ENCODE measurements at places on chromosomes 11 and 22. TPM values are rescaled to one million over a fixed set of nuclear protein-coding genes. Genes with fewer than 3 reads are reported as not detected.
A peak's percentile ranks its signal among the peaks of the same experiment; 100 is the strongest.

Gene ETS1
- 410 TPM for total RNA-seq

Gene PGA3
- not detected for total RNA-seq

Gene OR2AG1
- not detected for total RNA-seq

Gene P2RX3
- not detected for total RNA-seq

Gene SHANK3
- 0.14 TPM for total RNA-seq

GRCh38 chr22:40030026-40030757, 35.4 kb downstream of the FAM83F start:
- H3K4me3 ChIP-seq, result no peak overlapping the region
- H3K4me1 ChIP-seq, result no peaks in the 10 kb centered on the region
- DNase-seq, result no peak
- no peaks in the 10 kb centered on the region for H3K27me3 ChIP-seq
- H3K27ac ChIP-seq, result no peak overlapping the region

DNA sequence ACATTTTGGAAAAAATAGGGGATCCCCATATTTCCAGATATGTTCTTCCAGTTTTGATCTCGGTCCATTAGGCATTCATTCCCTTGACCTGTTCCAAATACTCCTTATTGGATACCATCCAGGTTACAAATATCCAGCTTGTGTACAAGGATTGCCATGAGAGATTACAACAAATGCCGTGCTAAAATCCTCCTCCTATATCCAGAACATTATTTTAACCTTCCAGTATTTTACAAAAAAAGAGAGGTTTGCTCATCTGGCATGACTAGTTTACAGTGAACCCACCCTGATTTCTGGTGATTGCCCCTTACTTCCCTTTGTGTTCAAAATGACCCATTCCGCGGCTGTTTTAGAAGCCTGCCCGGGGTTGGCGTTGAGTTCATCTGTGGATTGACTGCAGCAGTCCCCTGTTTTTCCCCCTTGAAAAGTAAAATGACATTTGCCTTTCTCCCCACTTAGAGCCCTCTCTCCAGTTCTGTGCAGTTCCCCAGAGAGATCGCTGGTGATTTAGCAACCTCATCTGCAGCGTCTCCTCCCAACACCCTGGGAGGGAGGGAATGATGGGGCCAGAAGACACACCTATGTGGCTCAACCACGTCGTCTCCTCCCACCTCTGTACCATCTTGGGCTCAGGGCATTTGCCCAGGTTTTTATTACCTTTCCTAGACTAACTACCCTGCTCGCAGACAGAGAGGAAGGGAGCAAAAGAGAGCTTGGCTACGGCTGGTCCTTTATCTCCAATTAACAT, 73.6 kb downstream of the DSCAML1 start:
- no peaks in the 10 kb centered on the region for H3K36me3 ChIP-seq
- H3K4me1 ChIP-seq, result no peaks in the 10 kb centered on the region
- no peak for DNase-seq
- H3K4me3 ChIP-seq, result no peak overlapping the region
- H3K27ac ChIP-seq, result no peak overlapping the region

DNA sequence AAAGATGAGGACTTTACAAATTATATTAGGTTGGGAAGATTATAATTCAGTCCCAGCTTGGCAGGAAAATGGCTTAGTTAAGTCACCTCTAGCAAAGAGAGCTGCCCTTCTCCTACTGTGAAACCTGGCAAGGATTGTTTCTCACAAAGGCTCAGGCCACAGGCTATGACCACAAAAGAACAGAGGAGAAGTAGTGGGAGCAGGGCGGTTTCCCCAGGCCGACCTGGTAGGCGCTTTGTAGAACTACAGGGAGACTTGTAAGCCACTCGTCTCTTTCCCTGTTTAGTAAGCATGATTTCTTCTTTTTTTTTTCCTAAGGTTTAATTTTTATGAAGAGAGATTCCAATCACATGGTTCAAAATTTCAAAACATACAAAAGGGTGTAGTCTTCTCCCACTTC, 4.6 kb downstream of the SNAP29 start:
- peaks cover 6% of the 10 kb centered on the region for H3K36me3 ChIP-seq
- no peak for DNase-seq
- H3K27ac ChIP-seq, result peak overlapping the region; percentile 24
- H3K27me3 ChIP-seq, result no peaks in the 10 kb centered on the region
- peaks cover 27% of the 10 kb centered on the region for H3K4me1 ChIP-seq
- H3K4me3 ChIP-seq, result no peak overlapping the region

DNA sequence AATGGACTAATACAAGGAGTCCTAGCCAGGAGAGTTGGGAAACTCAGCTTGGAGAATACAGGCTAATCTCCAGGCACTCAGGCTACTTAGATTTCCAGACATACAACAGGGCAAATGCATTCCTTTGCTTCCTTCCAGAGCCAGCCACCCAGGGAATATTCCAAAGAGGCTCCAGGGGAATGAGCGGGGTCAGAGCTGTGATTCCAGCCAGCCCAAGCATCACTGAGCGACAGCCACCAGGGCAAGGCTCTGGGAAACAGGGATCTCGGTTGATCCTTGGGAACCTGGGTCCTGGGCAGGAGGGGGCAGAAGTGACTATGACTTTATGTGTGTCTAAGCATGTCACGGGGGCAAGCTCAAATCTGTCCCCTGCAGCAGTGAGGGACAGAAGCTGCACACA, 112.3 kb upstream of the LMO1 start:
- peaks cover 4% of the 10 kb centered on the region for H3K27me3 ChIP-seq
- H3K4me1 ChIP-seq, result no peaks in the 10 kb centered on the region
- no peak overlapping the region for H3K27ac ChIP-seq
- H3K4me3 ChIP-seq, result no peak overlapping the region

DNA sequence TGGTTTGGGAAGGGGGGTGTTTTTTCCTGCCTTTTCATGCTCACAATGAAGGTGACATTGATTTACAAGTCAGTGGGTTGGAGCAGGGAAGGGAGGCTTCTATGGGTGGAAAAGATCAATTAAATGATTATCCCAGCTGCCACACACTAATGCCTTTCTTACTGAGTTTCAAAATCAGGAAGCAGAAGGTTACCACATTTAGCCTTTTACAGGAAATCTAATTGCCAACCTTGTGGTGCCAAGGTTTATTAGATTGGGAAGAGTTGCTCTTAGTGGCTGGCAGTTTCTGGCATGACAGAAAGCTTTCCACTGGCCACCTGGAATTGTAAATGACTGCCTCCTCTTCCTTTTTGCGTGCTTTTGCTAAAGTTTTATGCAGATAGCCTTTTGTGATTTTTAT, 98.7 kb downstream of the NAV2 start:
- no peak overlapping the region for H3K27ac ChIP-seq
- DNase-seq, result no peak
- peaks cover 2% of the 10 kb centered on the region for H3K27me3 ChIP-seq
- H3K36me3 ChIP-seq, result no peaks in the 10 kb centered on the region
- no peak overlapping the region for H3K4me3 ChIP-seq

- H3K27ac ChIP-seq, result no peak within 1 kb of the TSS
- no peak within 1 kb of the TSS for H3K4me3 ChIP-seq
- no peak for DNase-seq
- peaks cover 2% of the 10 kb centered on the region for H3K4me1 ChIP-seq
- no peaks in the 10 kb centered on the region for H3K36me3 ChIP-seq
- H3K27me3 ChIP-seq, result peaks cover 2% of the 10 kb centered on the region
These were observed at the start of gene OR8B3 for GRCh38 chr11:124398924-124399323. Gene OR8B3, minus strand, starts transcription at chr11:124399024. Its CDS starts 1,673 bp downstream, at chr11:124397351.

GRCh38 chr22:32048069-32048468, 5.0 kb downstream of the SLC5A1 start:
- H3K36me3 ChIP-seq, result no peaks in the 10 kb centered on the region
- peaks cover 62% of the 10 kb centered on the region for H3K27me3 ChIP-seq
- H3K4me1 ChIP-seq, result peaks cover 18% of the 10 kb centered on the region
- DNase-seq, result no peak
- H3K4me3 ChIP-seq, result no peak overlapping the region

DNA sequence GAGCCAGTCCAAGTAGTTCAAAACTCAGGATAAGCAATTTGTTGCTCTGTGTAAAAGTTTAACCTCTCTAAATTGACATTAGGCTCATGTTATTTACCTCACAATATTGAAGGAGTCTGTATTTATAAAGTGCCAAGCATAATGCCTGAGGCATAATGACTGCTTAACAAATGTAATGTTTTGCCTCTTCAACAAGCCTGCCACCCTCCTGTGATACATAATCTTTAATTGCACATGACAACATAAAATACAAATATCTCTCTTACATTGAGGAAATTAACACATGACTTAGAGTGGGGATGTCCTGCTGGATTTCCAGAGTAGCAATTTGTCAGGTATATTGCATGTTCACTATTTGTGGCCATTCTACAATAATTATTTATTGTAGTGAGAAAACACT, 469.2 kb upstream of the ANO5 start:
- H3K27ac ChIP-seq, result no peak overlapping the region
- no peaks in the 10 kb centered on the region for H3K4me1 ChIP-seq
- H3K36me3 ChIP-seq, result no peaks in the 10 kb centered on the region
- no peak for DNase-seq

DNA sequence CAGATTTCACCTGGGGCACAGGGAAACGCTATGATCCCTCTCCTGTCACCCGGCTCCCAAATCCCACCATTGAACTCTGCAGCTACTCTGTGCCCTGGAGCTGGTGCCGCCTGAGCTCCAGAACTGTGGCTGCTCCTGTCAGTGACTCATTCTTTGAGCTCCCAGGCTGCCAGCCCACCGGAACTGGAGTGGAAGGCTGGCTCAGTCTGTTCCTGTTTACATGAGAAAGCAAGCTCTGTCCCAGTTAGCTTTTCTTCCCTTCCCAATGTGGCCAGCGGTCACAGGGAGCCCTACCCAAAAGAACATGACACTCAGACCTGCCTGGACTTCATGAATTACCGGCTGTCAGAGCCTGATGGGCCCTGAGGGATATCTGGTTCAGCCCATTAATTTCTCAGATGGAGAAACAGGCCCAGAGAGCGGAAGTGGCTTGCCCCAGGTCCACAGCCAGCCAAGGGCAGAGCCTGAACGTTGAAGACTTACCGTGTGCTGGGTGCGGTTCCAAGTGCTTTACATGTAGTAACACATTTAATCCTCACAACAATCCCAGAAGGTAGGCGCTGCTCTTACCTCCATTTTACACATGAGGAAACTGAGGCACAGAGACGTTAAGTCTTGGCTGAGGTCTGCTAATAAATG, 23.8 kb upstream of the IGSF22 start:
- no peak overlapping the region for H3K27ac ChIP-seq
- H3K36me3 ChIP-seq, result no peaks in the 10 kb centered on the region
- H3K4me1 ChIP-seq, result no peaks in the 10 kb centered on the region
- peaks cover 3% of the 10 kb centered on the region for H3K27me3 ChIP-seq

DNA sequence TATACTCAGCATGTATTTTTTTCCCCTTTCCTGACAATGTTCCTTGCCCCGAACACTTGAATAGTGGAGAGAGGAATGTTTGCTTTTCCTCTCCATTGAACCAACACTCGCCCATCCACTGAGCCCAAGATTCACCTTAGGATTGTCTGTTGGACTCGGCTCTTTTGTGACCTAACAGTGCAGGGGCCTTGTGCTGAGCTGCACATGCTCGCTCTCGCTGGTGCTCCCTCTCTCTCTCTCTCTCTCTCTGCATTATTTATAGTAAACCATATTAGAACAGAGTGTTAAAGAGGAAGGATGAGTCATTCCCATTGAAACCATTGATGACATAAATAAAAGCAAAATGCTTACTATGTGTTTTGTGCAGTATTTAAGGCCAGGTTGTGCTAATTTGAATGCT, 20.7 kb downstream of the ZBTB16 start:
- no peak for DNase-seq
- H3K4me1 ChIP-seq, result peaks cover 46% of the 10 kb centered on the region
- H3K4me3 ChIP-seq, result no peak overlapping the region
- peak overlapping the region; percentile 52 for H3K27ac ChIP-seq
- peaks cover 2% of the 10 kb centered on the region for H3K27me3 ChIP-seq

DNA sequence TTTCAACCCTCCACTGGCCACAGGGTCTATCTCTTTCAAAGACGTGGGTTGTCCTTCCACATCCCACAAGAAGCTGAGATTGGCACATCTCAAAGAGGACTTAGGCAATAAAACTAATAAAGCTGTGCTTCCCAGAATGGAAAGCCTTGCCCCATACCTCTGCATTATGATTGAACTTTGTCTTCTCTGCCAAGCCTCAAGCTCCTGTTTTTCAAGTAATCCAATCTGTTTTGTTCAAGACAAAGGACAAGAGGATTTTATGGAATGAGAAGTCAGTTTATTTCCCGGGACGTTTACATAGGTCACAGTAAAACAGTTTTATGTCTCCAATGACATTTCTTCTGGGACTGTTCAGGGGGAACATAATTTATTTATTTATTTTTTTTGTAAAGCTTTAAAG, 108.4 kb downstream of the GALNT18 start:
- H3K4me3 ChIP-seq, result no peak overlapping the region
- DNase-seq, result no peak
- no peaks in the 10 kb centered on the region for H3K4me1 ChIP-seq
- no peak overlapping the region for H3K27ac ChIP-seq
- no peaks in the 10 kb centered on the region for H3K36me3 ChIP-seq

GRCh38 chr11:85040166-85040565, 587.0 kb downstream of the DLG2 start:
- no peak overlapping the region for H3K27ac ChIP-seq
- no peaks in the 10 kb centered on the region for H3K4me1 ChIP-seq
- DNase-seq, result no peak
- no peak overlapping the region for H3K4me3 ChIP-seq
- no peaks in the 10 kb centered on the region for H3K36me3 ChIP-seq

GRCh38 chr11:15969281-15969680, 387.1 kb downstream of the SOX6 start:
- H3K4me1 ChIP-seq, result no peaks in the 10 kb centered on the region
- no peak overlapping the region for H3K27ac ChIP-seq

DNA sequence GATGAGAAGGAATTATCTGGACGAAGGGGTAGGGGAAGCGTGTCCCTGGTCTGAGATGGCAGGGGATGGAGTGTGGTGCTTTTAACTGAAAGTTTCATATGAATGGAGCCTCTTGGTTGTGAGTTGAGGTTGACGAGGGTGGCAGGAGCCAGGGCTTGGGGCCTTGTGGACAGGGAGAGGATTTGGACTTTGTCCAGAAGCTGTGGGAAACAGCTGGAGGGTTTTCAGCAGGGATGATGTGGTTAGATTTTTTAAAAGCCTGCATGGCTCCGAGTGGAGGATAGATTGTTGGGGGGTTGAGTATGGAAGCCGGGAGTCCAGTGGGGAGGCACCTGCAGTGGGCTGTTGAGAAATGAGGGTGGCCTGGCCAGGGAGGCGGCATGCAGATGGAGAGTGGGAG, 24.8 kb downstream of the MYO7A start:
- H3K27ac ChIP-seq, result peak overlapping the region; percentile 56
- H3K4me1 ChIP-seq, result peaks cover 30% of the 10 kb centered on the region
- H3K36me3 ChIP-seq, result no peaks in the 10 kb centered on the region
- no peak for DNase-seq

GRCh38 chr11:110092111-110092514, 1.1 kb upstream of the ZC3H12C start:
- H3K27ac ChIP-seq, result no peak overlapping the region
- H3K36me3 ChIP-seq, result no peaks in the 10 kb centered on the region
- peaks cover 10% of the 10 kb centered on the region for H3K4me1 ChIP-seq

DNA sequence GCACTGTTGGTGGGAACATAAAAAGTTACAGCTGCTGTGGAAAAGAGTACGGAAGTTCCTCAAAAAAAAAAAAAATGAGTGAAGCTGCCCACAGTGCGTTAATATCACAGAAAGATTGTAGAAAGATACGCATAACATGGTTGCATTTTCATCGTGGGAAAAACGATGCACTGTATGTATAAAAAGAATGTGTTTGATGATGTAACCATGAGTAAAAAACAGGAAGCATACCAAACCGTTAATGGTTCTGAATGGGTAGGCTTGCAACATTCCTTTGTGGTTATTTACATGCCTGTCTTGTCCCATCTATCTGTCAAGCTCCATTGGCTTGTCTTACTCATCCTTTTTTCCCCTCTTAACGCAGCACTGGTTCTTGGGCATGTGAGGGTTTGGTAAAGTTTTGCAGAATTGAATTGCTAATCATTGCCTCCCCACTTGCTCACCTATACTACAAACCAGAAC, 33.8 kb upstream of the DKK3 start:
- H3K4me1 ChIP-seq, result peaks cover 2% of the 10 kb centered on the region
- no peaks in the 10 kb centered on the region for H3K36me3 ChIP-seq
- no peak overlapping the region for H3K27ac ChIP-seq
- H3K27me3 ChIP-seq, result peaks cover 4% of the 10 kb centered on the region
